ENCODE measurements at places on chromosomes 7 and 10.

- no peak overlapping the region for H3K4me3 ChIP-seq
- H3K27ac ChIP-seq, result no peak overlapping the region
- DNase-seq, result no peak
- H3K4me1 ChIP-seq, result no peaks in the 10 kb centered on the region
Observed at GRCh38 chr10:99827936-99828335, 45.5 kb downstream of the ABCC2 start.

- DNase-seq, result no peak
- no peaks in the 10 kb centered on the region for H3K36me3 ChIP-seq
- no peaks in the 10 kb centered on the region for H3K4me1 ChIP-seq
- peaks cover 3% of the 10 kb centered on the region for H3K27me3 ChIP-seq
- no peak overlapping the region for H3K4me3 ChIP-seq
Observed at GRCh38 chr7:143042159-143042789, 9.9 kb upstream of the OR6V1 start.

GRCh38 chr7:37315772-37316715 lies 132.6 kb downstream of the ELMO1 start:
- no peak overlapping the region for H3K4me3 ChIP-seq
- peaks cover 21% of the 10 kb centered on the region for H3K4me1 ChIP-seq
- H3K27me3 ChIP-seq, result no peaks in the 10 kb centered on the region
- peaks cover 16% of the 10 kb centered on the region for H3K36me3 ChIP-seq
- no peak overlapping the region for H3K27ac ChIP-seq
- no peak for DNase-seq

GRCh38 chr10:122280156-122280555 lies 9.1 kb downstream of the BTBD16 start:
- H3K4me1 ChIP-seq, result no peaks in the 10 kb centered on the region
- peaks cover 21% of the 10 kb centered on the region for H3K27me3 ChIP-seq
- no peak overlapping the region for H3K4me3 ChIP-seq
- no peak for DNase-seq

GRCh38 chr7:69301253-69301652 lies 297.0 kb upstream of the AUTS2 start:
- no peaks in the 10 kb centered on the region for H3K36me3 ChIP-seq
- no peak for DNase-seq
- peaks cover 3% of the 10 kb centered on the region for H3K27me3 ChIP-seq
- H3K4me1 ChIP-seq, result no peaks in the 10 kb centered on the region
- no peak overlapping the region for H3K27ac ChIP-seq

GRCh38 chr10:54284526-54285193 lies 516.4 kb downstream of the PCDH15 start:
- no peak overlapping the region for H3K4me3 ChIP-seq
- no peak for DNase-seq
- no peaks in the 10 kb centered on the region for H3K27me3 ChIP-seq
- H3K4me1 ChIP-seq, result no peaks in the 10 kb centered on the region
- H3K27ac ChIP-seq, result no peak overlapping the region
- H3K36me3 ChIP-seq, result no peaks in the 10 kb centered on the region

- no peaks in the 10 kb centered on the region for H3K27me3 ChIP-seq
- no peak overlapping the region for H3K4me3 ChIP-seq
- H3K27ac ChIP-seq, result no peak overlapping the region
- no peaks in the 10 kb centered on the region for H3K36me3 ChIP-seq
- H3K4me1 ChIP-seq, result no peaks in the 10 kb centered on the region
- no peak for DNase-seq
Observed at GRCh38 chr10:99084161-99084560, 151.5 kb downstream of the HPSE2 start.

Data from T-cell (primary cell).